ENCODE measurements at places on chromosomes 7 and 10. TPM values are rescaled to one million over a fixed set of nuclear protein-coding genes. Genes with fewer than 3 reads are reported as not detected.
A peak's percentile ranks its signal among the peaks of the same experiment; 100 is the strongest.

- H3K36me3 ChIP-seq = no peaks in the 10 kb centered on the region
- H3K27me3 ChIP-seq = no peaks in the 10 kb centered on the region
- DNase-seq = peak; percentile 24
- H3K27ac ChIP-seq = no peak overlapping the region
- H3K4me1 ChIP-seq = no peaks in the 10 kb centered on the region
- no peak overlapping the region for H3K4me3 ChIP-seq
Observed at GRCh38 chr10:16777473-16778370, 39.5 kb downstream of the RSU1 start.

GRCh38 chr7:7639421-7639820 lies 1.1 kb upstream of the UMAD1 start:
- DNase-seq = no peak
- H3K36me3 ChIP-seq = no peaks in the 10 kb centered on the region
- H3K4me3 ChIP-seq = peak overlapping the region; percentile 85

GRCh38 chr7:45435846-45436245 lies 138.3 kb upstream of the ADCY1 start:
- H3K4me3 ChIP-seq = no peak overlapping the region
- no peak for DNase-seq
- no peaks in the 10 kb centered on the region for H3K27me3 ChIP-seq
- no peaks in the 10 kb centered on the region for H3K4me1 ChIP-seq
- H3K36me3 ChIP-seq = no peaks in the 10 kb centered on the region

- H3K27ac ChIP-seq = no peak overlapping the region
- no peak overlapping the region for H3K4me3 ChIP-seq
- H3K27me3 ChIP-seq = no peaks in the 10 kb centered on the region
- no peak for DNase-seq
Observed at GRCh38 chr10:43049081-43049551, 27.8 kb upstream of the RET start.

Gene AOC1
- total RNA-seq = not detected

DNA sequence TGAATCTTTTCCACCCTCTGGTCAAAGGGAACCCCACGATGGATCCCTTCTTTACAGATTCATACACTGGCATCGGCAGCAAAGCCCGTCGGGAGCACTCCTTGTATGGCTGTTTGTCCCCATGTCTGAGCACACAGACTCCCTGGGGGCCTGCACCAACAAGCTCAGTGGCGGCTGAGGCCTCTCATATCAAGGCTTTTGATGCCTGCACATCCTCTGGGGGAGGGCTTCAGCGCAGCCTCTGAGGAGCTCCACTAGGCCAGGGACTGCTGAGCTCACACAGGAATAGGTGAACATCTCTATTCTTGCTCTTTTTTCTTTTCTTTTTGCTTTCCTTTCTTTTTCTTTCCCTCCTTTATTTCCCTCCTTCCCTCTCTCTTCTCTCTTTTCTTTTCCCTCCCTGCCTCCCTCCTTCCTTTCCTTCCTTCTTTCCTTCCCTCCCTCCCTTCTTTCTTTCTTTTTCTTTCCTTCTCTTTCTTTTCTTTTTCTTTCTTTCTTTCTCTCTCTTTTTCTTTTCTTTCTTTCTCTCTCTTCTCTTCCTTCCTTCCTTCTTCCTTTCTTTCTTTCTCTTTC lies 174.6 kb downstream of the CCDC3 start:
- H3K36me3 ChIP-seq = no peaks in the 10 kb centered on the region
- no peak for DNase-seq
- no peak overlapping the region for H3K4me3 ChIP-seq
- H3K4me1 ChIP-seq = no peaks in the 10 kb centered on the region

DNA sequence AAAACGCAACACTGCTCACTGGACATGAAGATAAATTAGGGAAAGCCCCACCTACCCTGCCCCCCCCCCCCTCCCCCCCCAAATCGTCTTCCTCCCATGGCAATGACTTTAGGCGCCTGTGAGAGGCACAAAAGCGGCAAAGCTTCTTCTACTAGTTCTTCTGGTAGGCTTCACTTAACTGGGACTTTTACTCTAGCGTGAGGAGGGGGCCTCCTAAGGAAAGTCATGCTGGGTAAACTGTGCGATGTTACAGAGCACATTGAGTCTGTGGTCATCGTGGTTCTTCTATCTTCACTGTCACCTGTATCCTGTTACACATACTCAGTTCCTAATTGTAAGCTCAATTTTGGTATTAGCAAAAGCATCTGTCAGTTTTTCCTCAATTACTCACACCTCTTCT lies 25.1 kb downstream of the HSPB1 start:
- no peak overlapping the region for H3K4me3 ChIP-seq
- H3K27me3 ChIP-seq = no peaks in the 10 kb centered on the region
- H3K4me1 ChIP-seq = peaks cover 14% of the 10 kb centered on the region
- DNase-seq = no peak

Gene ZNF804B
- not detected for total RNA-seq

- H3K36me3 ChIP-seq = peaks cover 31% of the 10 kb centered on the region
- DNase-seq = no peak
- H3K27me3 ChIP-seq = no peaks in the 10 kb centered on the region
- no peak overlapping the region for H3K4me3 ChIP-seq
- H3K27ac ChIP-seq = no peak overlapping the region
Observed at GRCh38 chr10:27150261-27150660, 3.9 kb downstream of the YME1L1 start.

DNA sequence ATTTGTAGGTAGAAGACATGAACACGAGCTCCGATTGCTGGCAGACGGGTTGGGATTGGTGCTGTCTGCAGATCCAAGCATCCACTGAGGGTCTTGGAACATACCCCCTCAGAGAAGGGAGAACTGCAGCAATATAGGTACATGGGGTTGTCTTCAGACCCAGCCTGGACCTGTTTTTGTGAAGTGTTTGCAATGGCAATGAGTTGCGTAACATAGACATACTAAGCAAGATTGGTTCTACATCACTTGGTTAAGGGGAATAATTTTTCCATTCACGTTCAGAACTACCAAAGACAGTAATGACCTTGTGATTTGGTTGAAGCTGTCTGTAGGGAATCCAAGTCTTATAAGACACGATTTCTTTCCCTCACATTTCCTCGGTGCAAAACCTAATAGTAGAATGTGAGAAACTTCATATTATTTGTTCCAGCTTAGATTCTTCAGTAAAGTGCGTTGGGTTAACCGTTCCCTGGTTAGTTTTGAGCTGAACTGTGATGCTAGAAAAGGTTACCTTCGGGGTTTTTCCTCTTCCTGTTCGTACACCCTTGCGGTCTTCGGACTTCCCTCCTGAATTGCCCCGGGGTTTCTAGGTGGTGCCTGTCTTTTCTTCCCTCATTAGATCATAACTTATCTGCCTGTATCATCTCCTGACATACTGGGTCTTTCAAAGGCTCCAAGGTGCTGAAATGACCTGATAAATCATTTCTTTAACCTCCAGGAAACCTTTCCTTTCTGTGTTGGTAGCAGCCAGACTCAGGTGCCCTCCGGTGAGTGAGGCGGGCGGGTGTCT lies 14.4 kb downstream of the PROSER2 start:
- no peak overlapping the region for H3K4me3 ChIP-seq
- H3K4me1 ChIP-seq = no peaks in the 10 kb centered on the region
- no peaks in the 10 kb centered on the region for H3K27me3 ChIP-seq
- no peak for DNase-seq
- no peaks in the 10 kb centered on the region for H3K36me3 ChIP-seq

Gene GNGT1
- total RNA-seq = not detected

- no peak overlapping the region for H3K4me3 ChIP-seq
- no peaks in the 10 kb centered on the region for H3K27me3 ChIP-seq
- no peak overlapping the region for H3K27ac ChIP-seq
Observed at GRCh38 chr10:132670546-132671227, 115.3 kb downstream of the NKX6-2 start.

DNA sequence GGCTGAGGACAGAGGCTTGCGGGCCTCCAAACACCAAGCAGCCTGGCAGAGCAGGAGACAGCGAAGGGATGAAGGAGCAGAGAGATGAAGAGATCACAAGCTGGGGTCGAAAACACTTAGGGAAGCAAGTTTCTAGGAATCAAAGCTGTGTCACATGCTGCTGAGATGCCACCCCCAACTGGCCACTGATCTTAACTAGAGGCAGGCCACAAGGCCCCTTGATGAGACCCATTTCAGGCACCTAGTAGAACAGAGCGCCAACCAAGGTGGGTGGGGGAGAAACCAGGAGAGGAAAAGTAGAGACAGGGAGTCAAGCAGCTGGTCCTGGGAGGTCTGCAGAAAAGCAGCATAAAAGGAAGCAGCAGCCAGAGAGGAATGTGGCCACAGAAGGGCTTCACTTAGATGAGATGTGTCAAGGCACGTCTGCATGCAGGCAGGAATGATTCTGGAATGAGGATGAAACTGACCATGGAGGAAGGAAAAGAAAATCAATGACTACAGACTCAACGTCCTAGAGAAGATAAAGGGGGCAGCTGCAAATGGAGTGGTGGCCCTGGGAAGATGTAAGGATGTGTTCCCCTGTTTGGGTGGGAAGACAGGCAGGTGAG lies 85.0 kb upstream of the DDC start:
- H3K4me3 ChIP-seq = no peak overlapping the region
- no peak overlapping the region for H3K27ac ChIP-seq
- no peaks in the 10 kb centered on the region for H3K27me3 ChIP-seq
- H3K4me1 ChIP-seq = no peaks in the 10 kb centered on the region
- no peaks in the 10 kb centered on the region for H3K36me3 ChIP-seq

GRCh38 chr10:63064706-63065105 lies 68.4 kb upstream of the NRBF2 start:
- peaks cover 5% of the 10 kb centered on the region for H3K27me3 ChIP-seq
- no peaks in the 10 kb centered on the region for H3K4me1 ChIP-seq
- no peak overlapping the region for H3K27ac ChIP-seq
- DNase-seq = no peak

DNA sequence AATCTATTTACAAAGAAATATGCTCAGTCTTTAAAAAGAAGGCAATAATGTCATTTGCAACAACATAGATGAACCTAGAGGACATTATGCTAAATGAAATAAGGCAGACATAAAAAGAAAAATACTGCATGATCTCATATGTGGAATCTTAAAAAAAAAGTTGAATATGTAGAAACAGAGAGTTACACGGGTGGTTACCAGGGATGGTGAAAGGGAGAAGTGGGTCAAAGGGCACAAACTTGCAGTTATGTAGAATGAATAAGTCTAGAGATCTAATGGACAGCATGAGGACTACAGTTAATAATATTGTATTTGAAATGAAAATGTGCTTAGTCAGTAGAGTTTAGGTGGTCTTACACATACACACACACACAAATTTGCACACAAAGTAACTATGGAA lies 88.2 kb upstream of the CCDC71L start:
- peaks cover 8% of the 10 kb centered on the region for H3K4me1 ChIP-seq
- no peak overlapping the region for H3K4me3 ChIP-seq

DNA sequence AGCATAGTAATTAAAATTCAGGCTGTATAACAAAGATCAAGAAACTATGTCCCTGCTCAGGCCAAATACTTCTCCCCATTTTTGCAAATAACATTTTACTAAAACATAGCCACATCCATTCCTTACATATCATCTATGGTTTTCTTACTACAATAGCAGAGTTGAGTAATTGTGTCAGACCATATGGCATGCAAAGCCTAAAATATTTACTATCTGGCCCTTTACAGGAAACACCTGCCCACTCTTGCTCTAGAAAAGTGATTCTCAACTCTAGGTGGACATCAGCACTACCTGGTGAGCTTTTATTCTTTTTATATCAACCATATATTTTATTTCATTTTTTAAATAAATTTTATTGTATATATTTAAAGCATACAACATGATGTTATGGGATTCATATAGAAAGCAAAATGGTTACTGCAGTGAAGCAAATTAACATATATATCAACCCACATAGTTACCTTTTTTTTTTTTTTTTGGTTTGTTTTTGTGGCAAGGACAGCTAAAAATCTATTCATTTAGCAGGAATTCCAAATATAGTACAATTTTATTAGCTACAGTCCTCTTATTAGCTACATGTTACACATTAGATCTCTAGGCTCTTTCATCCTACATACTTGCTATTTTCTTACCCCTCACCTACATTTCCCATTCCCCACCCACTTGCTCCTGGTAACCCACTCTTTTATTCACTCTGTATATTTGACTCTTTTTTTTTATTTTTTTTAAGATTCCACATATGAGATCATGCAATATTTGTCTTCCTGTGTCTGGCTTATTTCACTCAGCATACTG lies 19.6 kb downstream of the ABI1 start:
- peaks cover 23% of the 10 kb centered on the region for H3K4me1 ChIP-seq
- H3K27ac ChIP-seq = no peak overlapping the region
- no peaks in the 10 kb centered on the region for H3K36me3 ChIP-seq
- DNase-seq = no peak
- H3K4me3 ChIP-seq = no peak overlapping the region

DNA sequence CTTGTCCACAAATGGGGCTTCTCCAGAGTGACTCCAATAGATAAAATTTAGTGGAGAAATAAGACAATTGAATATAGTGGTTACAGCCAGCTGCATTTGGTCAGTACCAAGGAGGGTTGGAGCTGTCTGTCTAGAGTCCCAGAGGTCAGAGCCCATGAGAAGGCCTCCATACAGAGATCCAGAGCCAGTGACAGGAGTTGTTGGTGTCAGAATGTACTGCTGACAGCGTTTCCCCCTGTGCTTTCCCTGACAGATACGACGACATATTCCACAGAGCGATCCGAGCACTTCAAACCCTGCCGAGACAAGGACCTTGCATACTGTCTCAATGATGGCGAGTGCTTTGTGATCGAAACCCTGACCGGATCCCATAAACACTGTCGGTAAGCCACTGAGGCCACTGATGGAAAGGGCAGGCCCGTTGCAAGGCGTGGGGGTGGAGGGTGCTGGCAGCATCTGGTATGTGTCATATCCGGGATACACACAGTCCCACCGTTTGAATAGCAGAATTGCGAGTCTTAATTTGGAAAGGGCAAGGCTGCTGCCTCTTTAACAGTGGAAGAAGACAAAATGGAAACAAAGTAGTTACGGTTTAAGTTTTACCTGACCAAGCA lies 483.6 kb downstream of the NRG3 start:
- no peaks in the 10 kb centered on the region for H3K27me3 ChIP-seq
- no peak for DNase-seq
- H3K36me3 ChIP-seq = no peaks in the 10 kb centered on the region
- H3K4me3 ChIP-seq = no peak overlapping the region
- H3K27ac ChIP-seq = no peak overlapping the region

- no peak for DNase-seq
- peaks cover 23% of the 10 kb centered on the region for H3K4me1 ChIP-seq
- H3K36me3 ChIP-seq = peaks cover 33% of the 10 kb centered on the region
- no peaks in the 10 kb centered on the region for H3K27me3 ChIP-seq
Observed at GRCh38 chr7:1541431-1542162, 11.1 kb downstream of the MAFK start.

Gene GPR15LG
- not detected for total RNA-seq

Gene TAS2R39
- not detected for total RNA-seq

DNA sequence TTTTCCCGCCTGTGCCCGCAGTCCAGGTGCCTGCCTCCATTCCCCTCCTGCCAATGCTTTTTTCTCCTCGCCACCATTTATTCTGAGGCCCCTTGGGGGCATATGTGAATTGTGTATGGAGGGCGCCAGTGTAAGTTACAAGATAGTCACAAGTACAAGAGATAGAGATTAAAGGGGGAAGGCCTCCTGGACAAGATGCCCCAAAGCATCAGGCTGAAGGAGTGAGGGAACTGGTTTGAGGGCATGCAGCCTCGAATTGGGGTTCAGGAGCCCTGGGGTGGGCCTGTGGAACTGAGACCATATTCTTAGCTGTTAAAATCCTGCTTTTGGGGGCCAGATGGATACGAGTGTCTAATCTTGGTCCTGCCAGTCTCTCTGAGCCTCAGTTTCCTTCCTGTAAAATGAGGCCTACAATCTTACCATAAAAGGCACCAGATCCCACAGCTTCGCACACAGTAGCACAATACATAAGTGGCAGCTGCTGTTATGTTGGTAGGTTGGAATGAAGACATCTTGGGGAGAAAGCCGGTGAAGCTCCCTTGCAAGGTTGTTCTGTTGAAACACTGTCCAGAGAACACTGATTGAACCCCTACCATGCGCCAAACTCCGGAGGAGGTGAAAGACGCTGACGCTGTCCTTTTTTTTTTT lies 545 bp upstream of the COMTD1 start:
- no peaks in the 10 kb centered on the region for H3K27me3 ChIP-seq
- peaks cover 11% of the 10 kb centered on the region for H3K36me3 ChIP-seq
- H3K27ac ChIP-seq = no peak overlapping the region
- H3K4me1 ChIP-seq = peaks cover 17% of the 10 kb centered on the region
- DNase-seq = no peak
